ENCODE measurements at places on chromosomes 3 and 15.

GRCh38 chr3:131731709-131732108 lies 228.9 kb upstream of the MRPL3 start:
- DNase-seq, result no peak

- no peak for DNase-seq
Measured at GRCh38 chr3:81908561-81908960, 147.1 kb upstream of the GBE1 start.

GRCh38 chr3:52190294-52191074 lies 7.5 kb upstream of the ALAS1 start:
- DNase-seq, result no peak

- no peak for DNase-seq
Measured at GRCh38 chr15:48550822-48551525, 94.5 kb downstream of the FBN1 start.

- no peak for DNase-seq
Measured at GRCh38 chr3:143103652-143104051, 15.9 kb upstream of the CHST2 start.

DNA sequence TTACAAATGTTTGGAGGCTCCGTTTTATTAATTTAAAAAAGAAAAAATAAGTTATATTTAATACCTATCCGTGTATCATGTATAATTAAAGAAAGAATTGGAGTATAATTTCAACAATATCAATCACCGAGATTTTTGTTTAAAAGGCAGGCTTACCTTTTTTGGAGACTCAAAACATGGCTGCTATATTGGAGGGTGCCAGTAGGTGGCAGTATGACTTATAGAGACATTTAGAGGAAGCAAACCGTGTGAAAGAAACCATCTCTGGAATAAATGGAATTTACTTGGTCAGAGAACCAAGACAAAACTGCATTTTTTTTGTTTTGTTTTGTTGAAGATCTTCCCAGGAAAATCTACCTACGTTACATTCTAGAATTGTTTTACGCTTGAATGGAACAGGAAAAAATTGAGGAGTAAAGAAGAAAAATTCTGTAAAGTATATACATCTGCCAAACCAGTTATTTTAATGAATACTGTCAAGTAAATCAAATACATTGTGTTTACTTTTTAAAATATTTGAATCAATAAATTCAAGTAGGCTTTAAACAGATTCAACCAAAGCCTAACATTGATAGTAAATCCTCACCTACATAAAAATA lies 802.6 kb upstream of the ALCAM start:
- DNase-seq, result peak; percentile 24

DNA sequence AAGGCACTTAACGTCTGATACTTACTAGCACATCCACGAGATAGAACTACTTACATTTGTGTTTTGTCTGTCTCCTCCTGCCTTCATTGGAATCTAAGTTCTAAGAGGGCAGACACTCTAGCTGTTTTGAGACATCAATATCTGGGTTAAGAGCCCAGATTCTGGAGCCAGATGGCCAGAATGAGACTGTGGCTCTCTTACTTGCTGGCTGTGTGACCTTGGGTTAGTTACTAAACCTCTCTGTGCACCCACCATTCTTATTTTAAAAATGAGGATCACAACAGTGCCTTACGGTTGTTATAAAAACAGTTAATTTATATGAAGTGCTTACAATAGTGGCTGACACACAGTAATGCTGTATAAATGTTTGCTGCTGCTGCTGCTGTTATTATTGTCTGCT lies 7.7 kb downstream of the STARD5 start:
- DNase-seq, result no peak

DNA sequence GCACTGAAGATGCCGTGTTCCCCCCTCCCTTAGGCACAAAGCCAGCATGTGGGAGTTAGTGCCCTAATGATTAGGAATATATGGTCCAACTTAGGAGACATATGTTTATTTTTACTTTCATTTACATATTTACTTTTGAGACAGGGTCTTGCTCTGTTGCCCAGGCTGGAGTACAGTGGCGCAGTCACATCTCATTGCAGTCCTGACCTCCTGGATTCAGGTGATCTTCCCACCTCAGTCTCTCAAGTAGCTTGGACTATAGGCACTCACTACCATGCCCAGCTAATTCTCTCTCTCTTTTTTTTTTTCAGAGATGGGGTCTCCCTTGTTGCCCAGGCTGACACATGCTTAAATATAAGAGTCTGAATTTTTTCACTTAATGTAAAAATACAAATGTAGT lies 51.6 kb upstream of the TBC1D23 start:
- no peak for DNase-seq

GRCh38 chr15:25182736-25183445 lies 228.1 kb downstream of the SNRPN start:
- no peak for DNase-seq

DNA sequence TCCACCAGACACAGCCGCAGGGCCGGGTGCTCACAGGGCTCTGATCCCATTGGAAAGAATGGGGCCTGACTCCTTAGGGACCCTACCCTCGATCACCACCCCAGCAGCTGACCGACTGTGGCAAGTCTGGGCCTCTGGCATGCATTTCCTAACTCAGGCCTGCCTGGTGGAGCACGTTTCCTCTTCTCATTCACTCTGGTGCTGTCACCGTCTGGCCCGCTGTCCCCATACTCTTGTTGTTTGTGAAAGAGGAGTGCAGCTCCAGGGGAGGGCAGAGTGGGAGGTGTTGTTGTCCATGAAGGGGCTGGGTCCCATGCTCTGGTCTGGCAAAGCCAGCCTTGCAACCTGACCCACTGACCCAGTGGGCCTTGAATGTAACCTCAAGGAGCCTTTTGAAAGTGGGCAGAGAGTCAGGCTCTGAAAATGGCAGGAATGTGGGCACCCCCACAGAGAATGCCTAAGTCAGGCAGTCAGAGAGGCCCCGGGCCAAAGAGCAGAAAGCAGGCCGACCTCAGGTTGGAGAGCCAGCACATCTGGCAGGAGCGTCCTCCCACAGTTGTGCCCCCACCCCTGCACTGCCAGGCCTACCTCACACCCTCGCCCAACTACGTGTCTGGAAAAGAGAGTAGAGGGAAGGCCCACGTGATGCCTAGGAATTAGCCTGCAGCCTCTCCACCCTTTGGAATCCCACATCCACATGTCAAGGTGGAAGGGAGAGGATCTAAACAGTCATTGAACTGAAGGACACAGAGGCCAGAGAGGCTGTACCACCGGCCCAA lies 10.9 kb downstream of the SEMA7A start:
- DNase-seq, result no peak

DNA sequence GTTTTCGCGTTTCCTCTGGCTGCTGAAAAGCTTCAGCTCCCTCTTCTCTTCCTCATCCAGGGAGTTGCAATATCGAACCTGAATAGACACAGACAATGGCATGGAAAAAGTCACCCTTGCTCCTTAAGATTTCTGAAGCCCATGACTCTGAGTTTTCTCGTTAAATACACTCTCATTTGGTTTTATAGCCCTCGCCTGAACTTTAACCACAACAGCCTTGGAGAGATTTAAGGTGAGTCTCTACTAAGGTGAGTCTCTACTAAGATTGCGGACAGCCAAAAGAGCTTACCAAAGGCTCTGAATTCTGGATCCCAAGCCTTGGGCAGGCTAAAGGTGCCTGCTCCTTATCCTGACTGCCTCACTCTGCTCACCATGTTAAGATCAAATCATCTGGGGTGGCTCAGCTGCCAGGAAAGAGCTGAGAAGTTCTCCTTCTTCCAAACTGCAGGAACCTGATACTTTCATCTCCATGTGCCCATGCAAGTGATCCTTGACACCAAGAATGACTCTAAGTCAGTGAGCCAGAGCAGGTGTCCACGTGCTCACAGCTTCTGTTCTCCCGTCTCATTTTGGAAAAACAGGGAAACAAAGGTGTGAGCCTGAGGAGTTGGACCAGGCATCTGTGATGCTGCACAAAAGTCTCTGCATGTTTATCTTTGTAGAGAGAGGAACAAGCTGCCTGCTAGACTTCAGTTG lies 65.1 kb downstream of the PRICKLE2 start:
- no peak for DNase-seq

DNA sequence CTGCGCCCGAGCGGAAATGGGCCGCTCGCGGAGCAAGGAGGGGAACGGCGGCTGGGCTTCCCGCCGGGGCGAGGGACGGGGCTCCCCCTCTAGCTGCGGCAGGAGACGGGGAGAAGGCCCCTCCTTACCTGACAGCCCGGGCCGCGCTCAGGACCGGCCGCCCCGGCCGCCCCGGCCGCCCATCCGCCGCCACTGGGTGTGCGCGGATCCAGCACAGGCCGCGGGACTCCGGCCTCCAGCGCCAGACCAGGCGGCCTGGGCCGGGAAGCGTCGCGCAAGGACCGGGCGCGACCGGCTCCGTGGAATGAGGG lies 296 bp downstream of the TPRA1 start:
- DNase-seq, result no peak

GRCh38 chr15:58227706-58228543 lies 89.7 kb downstream of the AQP9 start:
- DNase-seq, result peak; percentile 44

DNA sequence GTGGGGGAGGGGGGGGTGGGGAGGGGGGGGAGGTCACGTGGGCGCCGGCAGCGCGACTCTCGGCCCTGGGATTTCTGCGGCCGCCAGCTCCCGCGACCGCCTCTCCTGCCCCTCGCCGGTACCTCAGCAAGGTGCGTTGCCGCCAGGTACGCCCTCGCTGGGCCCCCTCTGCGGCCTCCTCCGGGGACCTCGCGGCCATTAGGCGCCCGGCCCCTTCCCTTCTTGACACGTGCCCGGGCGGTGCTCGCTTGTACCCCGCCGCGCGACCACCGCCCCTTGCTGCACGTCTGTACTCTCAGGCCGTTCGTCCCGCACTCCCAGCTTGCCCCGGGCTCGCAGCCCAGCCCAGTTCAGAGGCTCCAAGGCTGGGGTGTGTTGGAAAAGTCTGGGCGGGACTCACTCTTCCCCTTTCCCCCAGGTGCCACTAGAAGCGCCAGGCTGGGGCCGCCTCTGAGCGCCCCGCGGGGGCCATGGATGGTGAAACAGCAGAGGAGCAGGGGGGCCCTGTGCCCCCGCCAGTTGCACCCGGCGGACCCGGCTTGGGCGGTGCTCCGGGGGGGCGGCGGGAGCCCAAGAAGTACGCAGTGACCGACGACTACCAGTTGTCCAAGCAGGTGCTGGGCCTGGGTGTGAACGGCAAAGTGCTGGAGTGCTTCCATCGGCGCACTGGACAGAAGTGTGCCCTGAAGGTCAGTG lies at the start of gene MAPKAPK3:
TSS of gene MAPKAPK3 (plus strand) at position 56 of the 696 bp plus-strand sequence. CDS start at position 471, 415 bp downstream.
- DNase-seq, result no peak

DNA sequence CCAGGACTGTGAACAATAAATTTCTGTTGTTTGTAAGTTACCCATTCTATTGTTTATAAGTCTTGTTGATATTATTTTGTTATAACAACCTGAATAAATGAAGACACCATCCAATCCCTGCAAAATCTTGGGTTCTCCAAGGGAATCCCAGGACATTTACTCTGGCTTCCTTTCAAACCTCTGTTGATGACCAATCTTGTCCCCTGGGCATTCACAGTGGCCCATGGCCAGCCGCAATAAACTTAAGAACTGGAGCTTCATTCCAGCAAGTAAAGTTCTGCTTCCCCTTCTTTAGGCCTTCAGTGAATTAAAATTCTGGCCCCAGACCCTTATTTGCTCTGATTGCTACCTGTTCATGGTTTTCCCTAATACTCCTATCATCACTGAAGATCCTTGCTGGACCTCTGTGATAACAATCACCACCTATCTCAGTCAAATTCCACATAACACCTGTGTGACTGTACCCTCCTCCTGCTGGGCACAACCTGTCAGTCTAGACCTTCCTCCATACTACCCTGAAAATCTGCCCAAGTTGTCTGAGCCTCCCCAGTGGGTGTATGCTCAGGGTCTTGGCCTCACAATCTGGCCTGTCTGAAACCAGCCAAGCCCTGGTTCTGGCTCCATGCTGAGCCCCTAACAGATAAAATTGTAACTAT lies 153.1 kb downstream of the SEMA6D start:
- DNase-seq, result no peak

GRCh38 chr15:68057034-68057433 lies 2.9 kb downstream of the PIAS1 start:
- no peak for DNase-seq

DNA sequence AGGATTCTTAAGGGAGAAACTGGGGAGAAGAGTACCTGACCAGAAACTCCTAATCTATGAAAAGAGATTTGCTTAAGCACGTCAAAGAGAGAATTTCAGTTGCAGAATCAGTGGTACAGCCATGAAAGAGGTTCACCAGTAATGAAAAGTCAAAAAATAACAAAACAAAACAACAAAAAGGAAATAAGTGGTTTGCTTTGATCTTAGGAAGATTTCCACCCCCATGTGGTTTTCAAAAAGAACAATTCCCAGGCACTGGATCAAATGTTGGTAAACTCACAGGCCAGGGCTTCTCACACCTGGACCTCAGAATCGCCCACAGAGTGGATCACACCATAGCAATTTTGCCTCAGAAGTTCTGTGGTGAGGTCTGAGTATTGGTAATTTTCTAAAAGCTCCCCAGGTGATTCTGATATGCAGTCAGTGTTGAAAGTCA lies 67.5 kb downstream of the TMEM39A start:
- DNase-seq, result no peak

GRCh38 chr3:14243782-14244181 lies 65.2 kb downstream of the LSM3 start:
- DNase-seq, result no peak

GRCh38 chr3:44561076-44561475 lies 6.1 kb downstream of the ZKSCAN7 start:
- no peak for DNase-seq

DNA sequence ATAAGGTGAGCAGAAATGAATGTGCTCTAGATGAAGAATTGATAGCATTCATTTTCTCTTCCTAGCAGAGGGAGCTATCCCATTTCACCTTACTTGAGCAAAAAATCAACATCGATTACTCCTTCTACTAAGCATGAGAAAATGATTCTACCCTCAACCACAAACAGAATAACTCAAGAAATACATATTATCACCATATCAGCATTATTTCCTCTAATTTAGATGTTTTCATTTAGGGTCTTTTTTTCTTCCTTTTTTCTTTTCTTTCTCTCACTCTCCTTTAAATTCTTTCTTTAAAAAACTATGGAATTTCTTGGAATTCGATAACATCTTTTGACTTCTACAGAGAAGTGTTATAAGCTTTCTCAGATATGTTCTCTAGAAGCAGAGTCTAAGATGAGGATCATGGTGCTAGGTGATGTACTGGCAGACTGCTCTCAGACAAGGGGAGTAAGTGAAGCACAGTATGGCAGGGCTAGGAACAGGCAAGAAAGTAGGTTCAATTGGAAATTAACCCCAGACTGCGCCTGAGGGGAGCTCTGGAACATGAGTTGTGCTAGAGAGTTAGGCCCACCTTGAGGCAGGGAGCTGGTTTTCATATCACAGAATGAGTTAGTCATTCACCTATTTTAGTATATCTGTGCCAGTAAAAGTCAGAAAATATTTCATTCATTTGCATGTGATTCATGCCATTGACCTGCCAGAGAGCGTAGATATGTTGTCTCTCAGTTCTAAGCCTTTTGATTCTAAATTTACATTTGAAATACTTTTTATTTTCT lies 279.2 kb upstream of the KCNH8 start:
- DNase-seq, result no peak

DNA sequence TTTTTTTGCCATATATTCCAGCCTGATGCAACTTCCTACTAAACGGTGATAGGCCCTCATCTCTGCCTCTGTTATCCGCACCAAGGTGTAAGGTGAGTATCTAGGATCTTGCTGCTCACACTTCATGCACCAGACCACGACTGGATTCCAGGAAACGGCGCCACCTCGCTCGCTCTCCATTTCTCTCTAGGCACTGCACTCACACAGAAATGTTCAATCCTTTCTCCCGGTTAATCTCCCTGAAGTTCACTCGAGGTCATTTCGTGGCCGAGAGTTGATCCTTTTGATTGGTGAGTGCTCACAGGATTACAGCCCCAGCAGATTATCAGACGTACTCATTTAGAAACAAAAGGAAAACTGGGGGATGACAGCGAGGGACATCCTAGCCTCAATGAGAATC lies 28.1 kb downstream of the MCF2L2 start:
- DNase-seq, result no peak

Data from stimulated activated CD8-positive, alpha-beta memory T cell treated with anti-CD3 and anti-CD28 coated beads, Interleukin-12 subunit alpha, Interleukin-12 subunit beta, amount 100 ng/mL, for 1 hour (primary cell).